Left hindlimb (tissue), 1 donor: ENCODE measurements at places on chromosomes 6 and 20.

DNA sequence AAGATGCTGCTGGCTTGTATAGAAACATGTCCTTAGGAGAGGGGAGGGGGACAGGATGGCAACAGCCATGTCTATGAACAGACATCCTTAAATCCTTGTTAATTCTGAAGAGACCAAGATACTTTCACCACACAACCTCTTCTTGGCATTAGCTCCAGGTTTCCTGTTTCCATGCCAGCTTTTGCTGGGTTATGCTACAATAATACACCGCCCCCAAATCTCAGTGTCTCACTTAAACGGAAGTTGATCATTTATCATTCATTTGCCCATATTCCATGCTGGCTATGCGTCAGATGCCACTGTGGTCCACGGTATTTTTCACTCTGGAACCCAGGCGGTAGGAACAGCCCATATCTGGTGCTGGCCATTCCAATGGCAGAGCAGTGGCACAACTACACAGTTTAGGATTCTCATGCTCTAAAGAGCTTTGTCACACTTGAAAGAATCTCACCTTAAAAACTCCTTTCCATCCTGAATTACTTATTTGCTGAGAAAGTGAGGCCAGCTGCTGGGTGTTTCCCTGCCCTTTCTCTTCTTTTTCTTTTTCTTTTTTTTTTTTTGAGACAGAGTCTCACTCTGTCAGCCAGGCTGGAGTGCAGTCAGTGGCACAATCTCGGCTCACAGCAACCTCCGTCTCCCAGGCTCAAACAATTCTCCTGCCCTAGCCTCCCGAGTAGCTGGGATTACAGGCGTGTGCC is 3.7 kb upstream of the RNASET2 start:
- no peak for DNase-seq

DNA sequence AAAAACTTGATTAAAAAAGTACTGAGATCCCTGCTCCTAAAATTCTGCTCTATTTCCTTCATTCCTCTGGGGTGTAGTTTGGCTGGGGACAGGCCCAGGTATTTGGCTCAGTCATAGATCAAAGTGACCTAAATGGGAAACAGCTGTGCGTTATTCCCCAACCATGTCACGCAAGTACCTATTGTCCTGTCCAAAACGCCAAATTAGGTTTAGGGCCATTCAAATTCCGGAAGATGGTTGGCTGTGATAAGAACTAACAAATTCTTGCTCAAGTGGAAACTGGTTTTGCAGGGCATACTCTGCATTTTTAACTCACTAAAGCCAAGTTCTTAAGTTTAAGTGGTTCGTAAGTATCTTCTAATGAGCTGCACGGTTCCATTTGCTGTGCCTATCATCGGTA is 147.6 kb upstream of the TMEM170B start:
- no peak for DNase-seq

DNA sequence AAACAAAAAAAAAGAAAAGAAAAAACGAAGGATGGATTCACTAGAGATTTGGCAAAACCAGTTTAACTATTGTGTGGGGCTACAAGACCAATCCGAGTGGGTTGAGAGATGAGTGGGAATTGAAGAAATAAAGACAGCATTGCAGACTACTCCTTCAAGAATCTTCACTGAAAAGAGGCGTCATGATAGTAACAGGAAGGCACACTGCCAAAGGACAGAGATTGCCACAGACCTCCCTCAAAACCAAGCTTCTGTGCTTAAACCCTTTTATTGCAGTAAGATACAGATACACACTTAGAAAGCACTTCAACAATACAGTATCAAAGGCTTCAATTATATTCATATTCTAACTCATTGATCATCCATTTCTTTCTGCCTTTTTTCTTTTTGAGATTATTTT is 103.9 kb downstream of the IPCEF1 start:
- DNase-seq, result no peak

- DNase-seq, result peak; percentile 36
Observed at GRCh38 chr6:100892693-100893092, 11.6 kb upstream of the ASCC3 start.

DNA sequence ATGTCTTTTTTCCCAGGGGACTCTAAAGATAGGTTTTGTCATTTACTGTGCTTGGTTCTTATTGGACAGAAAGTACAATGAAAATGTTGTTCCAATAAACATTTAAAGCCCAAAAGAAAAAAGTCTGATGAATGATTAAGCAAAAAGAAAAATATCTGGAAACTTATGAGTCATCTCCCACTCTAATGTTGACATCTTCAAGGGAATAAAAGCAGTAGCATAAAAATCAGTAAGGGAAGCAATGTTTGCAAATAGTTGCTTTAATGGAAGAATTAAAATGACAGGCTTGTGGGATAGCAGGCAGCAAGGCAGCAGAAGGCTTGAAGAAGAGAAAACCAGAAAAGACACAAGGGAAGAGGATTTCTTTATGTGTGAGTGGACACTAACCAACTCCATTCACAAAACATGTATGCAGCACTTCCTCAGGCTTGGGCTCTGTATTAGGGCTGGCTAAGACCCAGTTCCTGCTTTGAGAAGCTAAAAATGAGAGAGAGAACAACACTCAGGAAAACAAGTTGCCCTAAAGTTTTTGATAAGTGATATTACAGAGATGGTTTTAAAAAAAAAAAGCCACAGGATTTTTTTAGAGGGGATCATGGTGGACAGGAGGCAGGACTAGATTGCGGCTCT is 263.2 kb upstream of the NT5E start:
- peak; percentile 30 for DNase-seq

DNA sequence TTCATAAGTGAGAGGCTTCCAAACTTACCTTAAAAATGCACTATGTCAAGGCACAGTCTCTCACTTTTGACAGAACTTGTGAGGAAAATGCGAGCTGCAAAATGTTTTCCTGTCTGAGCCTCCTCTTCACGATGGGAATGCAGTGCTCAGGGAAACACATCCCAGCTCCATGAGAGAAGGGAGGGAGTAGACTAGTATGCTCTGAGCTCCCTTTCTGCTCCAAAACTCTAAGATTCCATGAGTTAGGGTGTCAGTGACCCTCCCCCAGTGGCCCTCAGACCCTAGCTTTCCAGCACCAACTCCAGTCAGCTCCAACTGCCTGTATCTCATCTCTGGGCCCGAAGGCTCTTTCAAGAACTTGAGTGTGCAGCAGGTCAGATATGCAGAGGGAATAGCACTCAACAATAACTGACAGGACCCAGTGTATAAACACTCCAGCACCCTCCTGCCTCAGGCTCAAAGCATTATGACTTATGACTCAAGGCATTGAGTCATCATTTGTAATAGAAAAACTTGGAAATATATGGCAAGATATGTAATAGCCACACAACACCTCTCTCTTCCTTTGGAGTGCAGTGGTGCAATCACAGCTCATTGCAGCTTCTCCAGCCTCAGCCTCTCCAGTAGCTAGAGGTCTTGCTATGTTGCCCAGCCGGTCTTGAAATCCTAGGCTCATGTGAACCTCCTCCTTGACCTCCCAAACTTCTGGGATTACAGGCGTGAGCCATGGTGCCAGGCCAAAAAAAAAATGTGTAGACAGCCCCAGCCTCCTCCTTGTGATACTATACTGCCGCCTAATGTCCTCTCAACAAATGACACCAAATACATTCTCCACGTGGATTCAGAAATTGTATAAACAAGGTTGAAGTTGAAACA is 16.7 kb upstream of the ENTPD6 start:
- DNase-seq, result no peak

GRCh38 chr6:38634518-38634917 is 5.2 kb downstream of the BTBD9 start:
- DNase-seq, result no peak

DNA sequence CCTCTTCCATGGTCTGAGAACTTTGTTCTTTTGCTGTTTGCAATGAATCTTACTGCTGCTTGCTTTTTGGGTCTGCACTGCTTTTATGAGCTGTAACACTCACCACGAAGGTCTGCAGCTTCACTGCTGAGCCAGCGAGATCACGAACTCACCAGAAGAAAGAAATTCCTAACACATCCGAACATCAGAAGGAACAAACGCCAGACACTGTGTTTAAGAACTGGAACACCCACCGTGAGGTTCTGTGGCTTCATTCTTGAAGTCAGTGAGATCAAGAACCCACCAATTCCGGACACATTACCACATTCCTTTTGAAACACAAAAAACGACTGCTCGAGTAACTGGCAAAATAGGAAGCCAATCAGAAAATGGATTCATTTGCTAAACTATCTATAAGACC is 471.8 kb downstream of the TFAP2A start:
- DNase-seq, result no peak

DNA sequence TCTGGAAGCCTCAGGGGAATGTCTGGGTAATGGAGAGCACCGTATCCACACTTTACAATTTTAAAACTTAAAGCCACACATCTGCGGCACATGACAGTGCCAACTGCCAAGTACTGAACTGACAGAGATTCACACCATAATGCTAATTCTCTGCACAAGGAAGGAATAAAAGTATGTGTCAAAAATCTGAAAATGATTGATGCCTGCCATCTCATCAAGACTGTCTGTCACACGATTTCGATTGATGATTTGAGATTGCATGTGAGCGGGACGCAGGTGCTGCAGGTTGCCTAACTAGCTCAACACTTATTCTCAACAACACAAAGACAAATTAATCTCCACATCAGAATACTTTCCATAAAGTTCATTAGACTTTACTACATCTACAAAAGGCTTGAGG is 391.2 kb downstream of the PRKN start:
- DNase-seq, result no peak

- DNase-seq, result no peak
Observed at GRCh38 chr6:16481697-16482399, 243.5 kb downstream of the GMPR start.

DNA sequence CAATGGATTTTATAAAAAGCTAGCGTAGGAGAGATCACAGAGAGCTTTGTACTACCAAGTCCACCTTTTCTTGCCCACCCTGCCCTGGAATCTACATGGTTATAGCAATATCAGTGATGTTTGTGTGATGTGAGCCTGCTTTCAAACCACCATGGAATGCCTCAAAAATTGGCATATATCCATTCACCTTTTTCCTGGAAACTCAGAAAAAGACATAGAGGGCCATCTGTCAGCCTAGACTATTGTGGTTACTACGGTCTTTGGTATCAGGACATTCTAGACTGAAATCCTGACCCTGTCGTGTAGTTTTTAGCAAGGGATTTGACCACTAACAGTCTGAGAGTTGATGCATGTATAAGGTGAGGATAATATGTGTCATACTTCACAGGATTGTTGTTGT is 239.6 kb downstream of the GRIK2 start:
- DNase-seq, result no peak

DNA sequence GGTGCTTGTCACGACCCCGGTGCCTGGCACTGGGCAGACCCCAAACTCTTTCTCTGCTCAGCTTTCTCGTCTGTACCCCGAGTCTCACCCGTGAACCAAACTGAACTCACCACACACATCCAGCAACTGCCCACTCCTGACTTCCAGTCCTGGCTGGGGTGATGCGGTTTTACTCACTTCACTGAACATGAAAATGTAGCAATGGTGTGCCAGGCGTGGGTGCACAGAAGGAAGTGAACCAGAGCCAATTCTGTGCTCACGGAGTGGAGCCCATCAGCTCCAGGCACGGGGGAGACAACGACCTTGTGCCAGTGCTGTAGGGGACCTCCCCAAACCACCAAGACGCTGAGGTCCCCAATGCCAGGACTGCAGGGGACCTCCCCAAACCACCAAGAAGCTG is 78.7 kb upstream of the AFDN start:
- DNase-seq, result no peak

DNA sequence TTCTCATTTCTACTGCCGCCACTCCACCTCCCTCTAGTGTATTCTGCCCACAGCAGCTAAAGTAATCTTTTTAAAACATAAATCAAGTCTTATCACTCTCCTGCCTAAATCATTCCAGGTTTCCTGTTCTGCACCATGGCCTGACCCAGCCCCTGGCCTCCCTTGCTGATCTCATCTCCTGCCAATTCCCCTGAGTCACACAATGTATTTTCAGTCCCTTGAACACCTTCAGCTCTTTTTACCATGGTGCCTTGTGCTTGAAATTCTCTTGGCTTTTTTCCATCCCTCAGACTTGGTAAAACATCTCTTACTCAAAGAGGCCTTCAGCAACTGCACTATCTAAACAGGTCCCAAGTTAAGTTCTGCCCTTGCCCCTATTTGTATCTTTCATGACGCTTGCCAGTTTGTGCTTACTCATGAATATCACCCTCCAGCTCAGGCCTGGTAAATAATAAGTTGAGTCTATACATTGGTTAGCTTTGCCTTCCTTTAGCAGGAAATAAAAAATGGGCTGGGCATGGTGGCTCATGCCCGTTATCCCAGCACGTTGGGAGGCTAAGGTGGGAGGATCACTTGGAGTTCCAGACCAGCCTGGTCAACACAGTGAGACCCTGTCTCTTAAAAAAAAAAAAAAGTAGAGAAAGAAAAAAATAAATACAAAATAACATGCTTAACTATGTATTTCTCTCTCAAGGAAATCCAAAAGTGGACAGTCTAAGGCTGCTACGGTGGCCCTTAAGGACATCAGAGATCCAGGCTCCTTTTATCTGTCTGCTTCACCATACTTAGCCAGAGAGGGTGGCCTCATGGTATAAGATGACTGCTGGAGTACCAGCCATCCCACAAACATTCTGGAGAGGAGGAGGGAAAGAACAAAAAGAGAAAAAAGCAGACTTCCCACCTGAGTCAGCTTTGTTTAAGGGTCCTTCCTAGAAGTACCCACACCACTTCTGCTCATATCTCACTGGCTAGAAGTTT is 62.2 kb downstream of the ARFGEF2 start:
- no peak for DNase-seq

DNA sequence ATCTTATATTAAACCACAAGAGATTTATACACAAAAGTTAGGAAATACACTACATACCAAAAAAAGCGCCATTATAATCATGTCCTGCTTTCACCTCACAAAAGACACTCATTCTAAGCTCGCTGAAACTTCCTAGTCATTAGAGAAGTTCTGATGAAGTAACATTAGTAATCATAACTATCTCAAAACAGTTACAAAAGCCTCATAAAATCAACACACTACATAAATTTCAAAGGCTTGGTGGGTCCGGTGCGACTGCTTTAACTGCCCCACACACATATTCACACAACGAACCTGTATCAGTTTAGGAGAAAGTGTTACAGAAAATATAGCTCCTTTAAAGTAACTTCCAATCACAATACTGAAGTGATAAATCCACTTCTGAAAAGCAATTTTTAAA is 1.9 kb downstream of the PHIP start:
- no peak for DNase-seq

GRCh38 chr6:116827561-116828240 is 1.2 kb downstream of the GPRC6A start:
- no peak for DNase-seq

DNA sequence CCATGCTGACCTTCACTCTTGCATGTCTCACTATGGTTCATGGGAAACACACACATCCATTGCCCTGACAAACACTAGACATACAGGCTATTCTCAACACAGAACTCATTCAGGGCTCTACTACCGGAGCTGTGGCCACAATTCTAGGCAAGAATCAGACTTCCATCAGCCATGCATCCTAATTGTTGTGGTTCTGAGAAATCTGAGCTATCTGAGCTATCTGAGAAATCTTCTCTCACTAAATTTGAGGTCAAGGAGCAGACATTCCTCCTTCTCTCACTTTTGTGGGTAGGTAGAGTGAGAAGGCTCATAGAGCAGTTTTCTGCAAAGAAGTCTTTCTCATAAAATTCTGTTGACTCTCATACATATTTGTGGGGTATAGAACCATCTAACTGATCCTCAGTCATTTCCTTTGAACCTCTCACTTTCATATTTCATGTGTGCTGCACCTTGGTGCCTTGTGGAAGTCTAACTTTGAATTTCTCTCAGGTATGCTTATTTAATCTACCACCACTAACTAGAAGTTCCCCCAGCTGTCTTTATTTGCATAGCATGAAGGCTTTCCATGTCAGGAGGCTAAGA is 43.6 kb downstream of the ADGRF1 start:
- DNase-seq, result no peak
